Activated gamma-delta T cell (primary cell): ENCODE measurements at places on chromosomes 13 and 19.

- no peak for DNase-seq
Observed at GRCh38 chr13:55120631-55121030, 2020.1 kb upstream of the PRR20A start.

DNA sequence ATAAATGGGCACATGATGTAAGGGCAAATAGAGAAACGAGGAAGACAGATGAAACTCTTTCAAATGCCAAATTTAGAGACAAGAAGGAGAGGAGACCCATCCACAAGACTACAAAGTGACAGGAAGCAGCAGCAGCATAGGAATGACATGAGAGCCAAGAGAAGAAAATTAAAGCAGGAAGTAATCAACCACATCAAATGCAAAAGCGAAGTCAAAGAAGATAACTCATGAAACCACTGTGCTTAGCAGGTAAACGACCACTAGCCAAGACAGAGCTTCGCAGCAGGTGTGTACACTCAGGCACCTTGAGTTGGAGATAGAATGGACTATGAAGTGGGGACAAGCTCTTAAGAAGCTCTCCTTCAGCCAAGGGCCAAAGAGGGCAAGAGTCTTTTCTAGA lies 64.1 kb downstream of the KLF12 start:
- DNase-seq = no peak

DNA sequence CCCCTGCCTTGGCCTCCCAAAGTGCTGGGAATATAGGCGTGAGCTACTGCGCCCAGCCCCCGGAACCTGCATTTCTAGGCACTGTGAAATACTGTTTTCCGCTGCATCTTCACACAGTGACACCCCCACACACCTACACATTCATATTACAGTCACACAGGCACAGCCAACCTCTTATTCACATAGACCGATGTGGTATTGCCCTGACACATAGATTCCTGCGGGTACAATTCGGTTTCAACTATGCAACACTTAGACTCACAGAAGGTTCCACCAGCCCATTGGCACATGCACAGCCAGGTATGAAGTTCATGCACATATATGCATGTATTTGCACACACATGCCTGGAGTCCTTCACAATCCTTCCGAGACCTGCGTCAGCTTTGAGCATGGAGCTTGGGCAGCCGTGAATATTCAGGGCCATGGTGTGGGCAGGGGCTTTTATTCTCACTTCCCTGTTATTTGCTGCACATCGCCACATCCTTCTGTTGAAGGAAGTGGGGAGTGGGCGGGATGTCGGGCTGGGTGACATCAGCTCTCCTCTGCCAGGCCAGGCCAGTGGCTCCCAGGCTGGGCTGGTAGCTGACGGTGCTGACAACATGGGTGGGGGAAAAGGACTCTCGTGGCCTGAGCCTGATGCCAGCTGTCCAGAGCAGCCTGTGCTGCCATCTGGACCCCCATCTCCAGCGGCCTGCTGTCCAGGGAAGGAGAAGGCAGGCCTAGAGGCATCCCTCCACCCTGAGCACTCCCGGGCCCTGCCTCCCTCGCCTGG lies 5.4 kb upstream of the CDC37 start:
- peak; percentile 35 for DNase-seq

- DNase-seq = no peak
Observed at GRCh38 chr13:36629057-36629385, 44.8 kb upstream of the SERTM1 start.

- DNase-seq = no peak
Observed at GRCh38 chr13:51118809-51119431, 7.8 kb upstream of the C13orf42 start.

- no peak for DNase-seq
Observed at GRCh38 chr19:10417541-10418234, 2.6 kb upstream of the PDE4A start.

DNA sequence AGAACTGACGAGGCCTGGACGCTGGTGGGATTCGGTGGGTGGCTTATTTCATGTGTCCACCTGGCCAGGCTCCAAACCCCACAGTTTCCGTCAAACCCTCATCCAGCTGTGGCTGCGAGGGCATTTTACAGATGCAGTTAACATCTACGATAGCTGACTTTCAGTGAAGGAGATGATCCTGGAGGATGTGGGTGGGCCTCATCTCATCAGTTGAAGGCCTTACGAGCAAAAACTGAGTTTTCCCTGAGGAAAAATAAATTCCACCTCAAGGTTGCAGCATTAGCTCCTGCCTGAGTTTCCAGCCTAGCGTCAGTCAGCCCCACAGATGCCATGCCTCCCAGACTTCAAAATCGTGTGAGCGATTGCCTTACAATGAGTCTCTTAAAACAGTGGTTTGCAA lies 111.1 kb upstream of the PEG3 start:
- DNase-seq = no peak

- DNase-seq = no peak
Observed at GRCh38 chr13:75495938-75496337, 14.0 kb upstream of the TBC1D4 start.

GRCh38 chr19:40689339-40690049 lies 957 bp downstream of the NUMBL start:
- DNase-seq = peak; percentile 19

DNA sequence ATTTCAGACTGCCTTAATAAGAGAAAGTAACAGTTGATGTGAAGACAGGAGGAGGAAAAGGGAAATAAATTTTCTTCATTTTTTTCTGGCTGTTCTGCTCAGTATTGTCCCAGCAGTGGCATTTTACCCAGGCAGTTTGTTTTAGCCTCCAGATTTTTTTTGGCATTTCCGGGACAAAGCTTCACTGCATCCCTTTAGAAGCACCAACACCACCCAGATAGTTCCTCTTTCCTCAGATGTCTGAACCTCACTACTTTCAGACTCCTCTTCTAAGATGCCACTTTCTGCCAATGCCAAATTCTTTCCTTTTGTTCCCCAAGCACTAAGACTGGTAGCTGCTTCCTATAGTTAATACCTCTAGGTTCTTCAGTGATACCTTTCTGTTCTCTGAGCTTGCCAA lies 480.1 kb upstream of the SLC10A2 start:
- DNase-seq = no peak

DNA sequence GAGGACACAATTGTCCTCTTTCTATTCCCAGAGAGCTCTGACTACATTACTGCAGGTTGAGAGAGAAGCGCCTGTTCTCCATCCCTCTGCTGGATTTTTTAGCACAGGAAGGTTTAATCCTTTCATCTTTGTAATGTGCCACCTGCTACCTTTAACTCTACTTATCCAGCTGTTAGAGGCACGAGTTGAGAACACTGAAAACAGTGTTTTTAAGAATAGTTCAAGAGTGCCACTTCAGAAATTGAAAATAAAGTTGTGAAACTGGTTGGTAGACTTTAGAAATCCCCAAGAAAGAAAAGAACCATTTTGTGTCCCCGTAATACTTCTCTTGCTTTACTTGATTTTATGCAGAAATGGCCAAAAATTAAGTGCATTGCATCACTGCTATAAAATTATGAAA lies 20.6 kb downstream of the FREM2 start:
- DNase-seq = no peak

GRCh38 chr19:1288833-1289685 lies 3.4 kb downstream of the EFNA2 start:
- no peak for DNase-seq

DNA sequence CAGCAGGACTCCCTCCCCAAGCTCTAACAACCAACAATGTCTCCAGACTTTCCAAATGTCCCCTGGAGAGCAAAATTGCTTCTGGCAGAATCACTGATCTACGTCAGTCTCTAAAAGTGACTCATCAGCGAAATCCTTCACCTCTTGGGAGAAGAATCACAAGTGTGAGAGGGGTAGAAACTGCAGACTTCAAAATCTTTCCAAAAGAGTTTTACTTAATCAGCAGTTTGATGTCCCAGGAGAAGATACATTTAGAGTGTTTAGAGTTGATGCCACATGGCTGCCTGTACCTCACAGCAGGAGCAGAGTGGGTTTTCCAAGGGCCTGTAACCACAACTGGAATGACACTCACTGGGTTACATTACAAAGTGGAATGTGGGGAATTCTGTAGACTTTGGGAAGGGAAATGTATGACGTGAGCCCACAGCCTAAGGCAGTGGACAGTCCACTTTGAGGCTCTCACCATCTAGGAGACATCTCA lies 6.2 kb upstream of the CEACAM5 start:
- no peak for DNase-seq

DNA sequence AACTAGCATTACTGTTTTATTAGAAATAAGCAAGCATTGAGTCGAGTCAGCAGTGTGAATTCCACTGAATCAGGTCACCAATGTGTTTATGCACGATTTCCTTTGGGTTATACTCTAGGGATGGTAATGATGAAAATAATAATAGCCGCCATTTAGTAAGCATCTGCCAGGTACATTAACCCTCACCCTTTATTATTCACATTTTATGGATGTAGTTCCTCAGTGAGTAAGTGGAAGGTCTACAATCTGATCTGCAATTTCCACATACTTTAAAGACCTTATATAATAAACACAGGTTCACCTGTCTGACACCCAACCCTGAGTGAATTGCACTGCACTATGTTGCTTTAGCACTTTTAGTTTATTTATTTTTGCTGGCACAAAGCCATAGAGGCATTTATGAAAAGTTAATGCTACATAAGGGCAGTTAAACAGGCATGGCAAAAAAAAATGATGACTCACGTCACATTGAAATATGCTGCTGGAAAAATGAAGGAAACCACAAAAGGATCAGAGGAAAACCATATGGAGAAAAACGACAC lies 122.4 kb downstream of the TRPC4 start:
- DNase-seq = no peak

DNA sequence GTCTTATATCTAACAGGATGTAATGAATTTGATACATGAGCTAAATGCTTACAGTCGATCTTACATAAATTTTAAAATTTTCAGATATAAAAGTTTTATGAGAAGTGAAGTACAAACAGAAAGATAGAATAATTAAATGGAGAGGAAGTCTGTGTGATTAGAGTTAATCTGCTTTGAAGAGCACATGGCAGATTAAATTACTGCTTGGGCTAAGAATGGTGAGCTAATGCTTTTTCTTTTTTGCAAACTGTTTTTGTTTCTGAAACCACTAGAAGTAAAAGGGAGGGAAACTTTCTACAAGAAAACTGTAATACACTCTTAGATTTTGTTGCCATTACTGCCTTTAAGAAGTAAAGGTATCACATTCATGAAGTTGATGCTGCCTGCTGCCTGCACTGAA lies 96.3 kb upstream of the SPRY2 start:
- DNase-seq = no peak

DNA sequence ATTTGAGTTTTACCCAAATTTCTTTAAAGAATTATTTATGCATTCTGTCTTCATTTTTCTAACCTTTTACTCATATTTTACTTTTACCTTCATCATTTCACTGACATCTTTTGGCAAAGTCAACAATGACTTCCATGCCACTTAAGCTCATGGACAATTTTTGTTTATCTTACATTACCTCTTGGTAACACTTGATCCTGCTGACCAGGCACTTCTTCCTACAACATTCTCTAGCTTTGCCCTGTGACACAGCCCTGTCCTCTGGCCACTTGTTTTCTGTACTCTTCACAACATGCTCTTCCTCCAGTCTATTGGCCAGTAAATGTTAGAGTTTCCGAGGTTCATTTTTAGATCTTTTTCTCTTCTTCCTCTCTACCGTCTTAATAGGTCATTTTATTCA lies 377.2 kb downstream of the SUCLA2 start:
- no peak for DNase-seq

DNA sequence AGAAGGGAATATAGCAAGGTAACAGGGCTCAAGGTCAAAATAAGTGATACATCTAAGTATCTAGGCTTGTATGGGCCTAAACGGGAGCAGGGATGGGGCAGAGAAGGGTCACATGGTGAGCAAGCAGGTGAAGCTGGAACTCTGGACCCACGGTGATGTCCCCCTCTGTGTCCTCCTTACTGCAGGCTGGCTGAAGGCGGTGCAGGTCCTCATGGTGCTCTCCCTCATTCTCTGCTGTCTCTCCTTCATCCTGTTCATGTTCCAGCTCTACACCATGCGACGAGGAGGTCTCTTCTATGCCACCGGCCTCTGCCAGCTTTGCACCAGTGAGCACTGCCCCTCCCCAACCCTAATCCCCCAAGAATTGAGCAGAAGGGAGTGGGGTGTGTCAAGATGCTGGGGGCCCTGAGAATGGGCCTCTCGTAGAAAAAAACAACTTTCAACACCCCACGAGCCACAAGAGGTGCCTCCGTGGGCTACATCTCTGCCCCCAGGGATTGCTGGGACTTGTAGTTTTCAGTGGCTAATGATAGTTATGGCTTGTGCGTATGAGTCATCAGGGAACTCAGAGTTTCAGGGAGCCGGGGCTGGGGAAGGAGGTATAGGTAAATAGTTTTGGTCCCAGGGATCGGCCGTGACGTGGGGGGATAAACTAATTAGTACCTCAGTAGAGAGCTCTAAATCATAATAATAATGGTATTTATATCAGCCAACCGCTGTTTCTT lies 4.0 kb downstream of the EMP3 start:
- DNase-seq = no peak

GRCh38 chr19:39419003-39419402 lies 6.5 kb downstream of the PLEKHG2 start:
- DNase-seq = no peak

DNA sequence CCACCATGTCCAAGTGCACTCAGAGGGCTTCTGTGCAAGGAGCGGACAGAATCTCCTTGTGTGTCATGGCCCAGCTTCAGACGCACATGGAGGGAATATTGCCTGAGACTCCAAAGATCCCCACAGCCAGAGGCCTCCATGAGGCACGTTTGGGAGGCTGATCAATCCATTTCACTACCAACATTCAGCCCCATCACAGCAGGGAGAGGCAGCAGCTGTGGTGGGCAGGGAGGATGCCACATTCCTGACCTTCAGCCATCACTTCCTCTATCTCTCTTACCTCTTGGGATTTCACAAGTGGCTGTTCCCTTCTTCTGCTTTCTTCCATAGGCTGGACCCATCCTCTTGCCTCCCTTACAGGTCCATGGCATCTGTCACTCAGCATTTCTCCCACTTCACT lies 82.4 kb upstream of the MBNL2 start:
- no peak for DNase-seq

DNA sequence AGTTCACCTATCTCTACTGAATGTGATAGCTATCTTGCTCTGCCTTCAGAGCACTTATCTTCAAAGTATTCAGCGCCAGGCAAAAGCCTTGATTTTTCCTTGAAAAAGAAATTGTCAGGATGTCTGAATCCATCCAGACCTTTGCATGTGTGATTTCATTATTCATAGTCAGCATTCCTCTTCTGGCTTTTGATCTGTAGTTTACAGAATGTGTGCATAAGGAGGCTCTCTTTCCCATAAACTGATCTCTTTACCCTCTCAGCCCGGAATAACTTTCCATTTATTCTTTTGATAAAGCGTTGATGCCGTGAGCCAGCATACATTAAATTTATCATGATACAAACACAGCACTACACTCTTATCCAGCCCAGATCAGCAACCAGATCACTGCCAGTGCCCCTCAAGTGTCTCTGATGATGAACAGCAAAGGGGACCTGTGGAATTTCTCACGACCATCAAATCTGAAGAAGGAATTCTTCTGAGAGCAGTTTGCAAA lies 130.8 kb downstream of the DNAJC15 start:
- no peak for DNase-seq
